Cardiac muscle cell (in vitro differentiated cells and primary cell): ENCODE measurements at places on chromosomes 2 and 18. TPM values are rescaled to one million over a fixed set of nuclear protein-coding genes. Genes with fewer than 3 reads are reported as not detected.

GRCh38 chr2:236642125-236642524 is 72.5 kb downstream of the ACKR3 start:
- no peaks in the 10 kb centered on the region for H3K36me3 ChIP-seq
- no peaks in the 10 kb centered on the region for H3K27me3 ChIP-seq
- H3K27ac ChIP-seq, result no peak overlapping the region
- H3K4me3 ChIP-seq, result no peak overlapping the region
- H3K4me1 ChIP-seq, result no peaks in the 10 kb centered on the region

GRCh38 chr2:23609254-23609653 is 224.3 kb downstream of the KLHL29 start:
- H3K4me1 ChIP-seq, result no peaks in the 10 kb centered on the region
- no peak overlapping the region for H3K4me3 ChIP-seq
- no peak for DNase-seq
- no peak overlapping the region for H3K27ac ChIP-seq

DNA sequence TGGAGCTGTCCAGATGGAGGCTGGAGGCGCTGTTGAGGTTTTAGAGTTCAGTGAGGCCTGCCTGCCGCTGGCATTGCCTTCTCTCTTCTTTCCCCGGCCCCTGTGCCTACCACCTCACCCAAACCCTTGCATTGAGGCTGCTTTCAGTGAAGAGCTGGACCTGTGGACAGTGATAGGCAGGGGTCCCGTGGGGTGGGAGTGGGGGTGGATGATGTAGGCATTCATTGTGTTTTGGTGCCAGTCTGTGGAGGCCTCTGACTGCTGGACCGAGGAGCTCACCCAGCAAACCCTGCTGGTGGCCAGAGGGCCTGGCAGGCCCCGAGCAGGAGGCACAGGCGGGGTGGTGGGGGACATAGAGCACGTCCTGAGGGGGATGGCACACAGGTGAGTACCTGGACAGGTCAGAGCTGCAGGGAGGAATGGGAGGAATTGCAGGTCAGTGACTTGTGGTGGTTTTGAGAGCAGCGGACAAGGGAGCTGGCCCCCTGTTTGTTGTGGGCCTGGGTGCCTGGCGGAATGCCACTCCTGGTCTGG is 35.6 kb downstream of the NGEF start:
- no peak overlapping the region for H3K27ac ChIP-seq
- peaks cover 6% of the 10 kb centered on the region for H3K4me1 ChIP-seq
- DNase-seq, result no peak
- H3K27me3 ChIP-seq, result peaks cover 13% of the 10 kb centered on the region

DNA sequence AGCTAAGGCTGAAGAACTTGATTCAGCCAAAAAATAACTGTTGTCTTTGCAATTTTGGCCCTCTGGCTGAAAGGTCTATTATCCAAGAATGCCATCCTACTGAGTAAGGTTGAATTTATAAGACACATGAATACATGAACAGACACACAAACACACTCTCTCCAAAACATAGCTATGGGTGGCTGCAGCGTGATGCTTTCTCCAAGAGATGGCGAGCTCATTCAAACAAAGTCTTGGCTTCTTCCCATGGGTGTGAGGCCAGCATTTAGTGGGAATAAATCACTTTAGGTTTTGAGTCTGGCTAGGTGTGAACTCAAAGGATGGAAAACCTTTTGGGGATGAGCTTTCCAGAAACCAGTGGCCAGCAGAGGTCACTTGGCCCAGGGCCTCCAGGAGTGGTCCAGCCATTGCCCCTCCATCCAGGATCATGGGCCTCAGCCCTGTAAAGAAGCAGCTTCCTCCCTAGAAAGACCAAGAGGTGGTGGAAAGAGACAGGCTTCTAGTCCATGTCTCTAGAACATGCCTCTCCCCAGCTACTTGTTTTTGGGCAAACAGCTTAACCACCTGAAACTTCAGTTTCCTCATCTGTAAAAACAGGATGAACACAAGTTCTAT is 11.0 kb upstream of the OSR1 start:
- H3K4me3 ChIP-seq, result no peak overlapping the region
- no peaks in the 10 kb centered on the region for H3K36me3 ChIP-seq
- no peak overlapping the region for H3K27ac ChIP-seq
- peak; percentile 78 for DNase-seq

DNA sequence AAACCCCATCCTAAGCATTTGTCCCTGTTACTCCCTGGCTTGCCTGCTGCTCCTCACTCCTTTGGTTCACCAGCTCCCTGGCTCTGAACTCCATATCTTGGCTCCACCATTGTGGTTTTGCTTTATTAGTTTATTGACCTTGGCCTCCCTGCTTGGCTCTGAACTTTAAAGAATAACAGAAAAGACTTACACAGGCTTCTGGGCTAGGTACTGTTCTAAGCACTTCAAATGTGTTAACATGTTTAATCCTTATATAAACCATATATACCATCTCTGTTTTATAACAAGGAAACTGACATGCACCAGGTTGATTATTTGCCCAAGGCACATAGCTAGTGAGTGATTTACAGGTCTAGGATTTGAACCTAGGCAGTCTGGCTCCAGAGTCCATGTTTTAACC is 149.7 kb upstream of the CAPN13 start:
- no peak for DNase-seq
- no peaks in the 10 kb centered on the region for H3K27me3 ChIP-seq
- no peak overlapping the region for H3K4me3 ChIP-seq
- H3K36me3 ChIP-seq, result no peaks in the 10 kb centered on the region
- no peaks in the 10 kb centered on the region for H3K4me1 ChIP-seq
- no peak overlapping the region for H3K27ac ChIP-seq

GRCh38 chr18:7520200-7520785 is 46.8 kb upstream of the PTPRM start:
- H3K36me3 ChIP-seq, result no peaks in the 10 kb centered on the region
- H3K27ac ChIP-seq, result no peak overlapping the region
- no peak for DNase-seq
- no peak overlapping the region for H3K4me3 ChIP-seq

- H3K4me1 ChIP-seq, result no peaks in the 10 kb centered on the region
- DNase-seq, result peak; percentile 11
- no peaks in the 10 kb centered on the region for H3K36me3 ChIP-seq
- no peak overlapping the region for H3K27ac ChIP-seq
- H3K27me3 ChIP-seq, result no peaks in the 10 kb centered on the region
- H3K4me3 ChIP-seq, result no peak overlapping the region
Observed at GRCh38 chr2:51387235-51387634, 355.3 kb upstream of the NRXN1 start.

The SERPINB2 gene
- not detected in 2 replicates for polyA plus RNA-seq

The KCNG3 gene
- 0.20 TPM in 1 of 2 replicates, not detected in the other for polyA plus RNA-seq

The ARHGAP25 gene
- 3.9 and 7.8 TPM in 2 replicates for polyA plus RNA-seq

The GAL3ST2 gene
- not detected in 2 replicates for polyA plus RNA-seq

The ERMN gene
- polyA plus RNA-seq, result not detected in 2 replicates
